ENCODE measurements at places on chromosomes 12 and 14.

DNA sequence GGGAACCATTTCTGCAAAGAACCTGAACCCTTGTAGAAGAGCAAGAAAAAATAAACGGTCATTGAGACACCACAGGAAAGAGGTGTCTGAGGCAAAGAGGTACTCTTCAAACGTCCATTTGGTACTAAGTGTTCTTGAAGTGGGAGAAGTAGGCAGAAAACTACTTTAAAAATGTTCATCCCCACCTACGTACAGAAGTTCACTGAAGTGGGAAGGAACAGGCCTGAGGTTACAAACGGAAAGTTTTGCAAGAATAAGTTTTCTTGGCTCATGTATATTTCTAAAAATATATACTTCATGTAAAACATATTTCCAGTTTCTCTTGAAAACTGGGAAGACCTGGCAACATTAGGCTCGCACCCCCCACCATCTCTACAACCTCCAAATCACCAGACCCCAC lies 61.2 kb downstream of the STXBP6 start:
- no peak for DNase-seq

GRCh38 chr14:75934998-75935628 lies 46.7 kb downstream of the TGFB3 start:
- DNase-seq: no peak

GRCh38 chr14:38145142-38145541 lies 62.6 kb upstream of the SSTR1 start:
- DNase-seq: no peak

- DNase-seq: peak; percentile 59
Measured at GRCh38 chr12:6961695-6962284, 8.7 kb downstream of the PHB2 start.

DNA sequence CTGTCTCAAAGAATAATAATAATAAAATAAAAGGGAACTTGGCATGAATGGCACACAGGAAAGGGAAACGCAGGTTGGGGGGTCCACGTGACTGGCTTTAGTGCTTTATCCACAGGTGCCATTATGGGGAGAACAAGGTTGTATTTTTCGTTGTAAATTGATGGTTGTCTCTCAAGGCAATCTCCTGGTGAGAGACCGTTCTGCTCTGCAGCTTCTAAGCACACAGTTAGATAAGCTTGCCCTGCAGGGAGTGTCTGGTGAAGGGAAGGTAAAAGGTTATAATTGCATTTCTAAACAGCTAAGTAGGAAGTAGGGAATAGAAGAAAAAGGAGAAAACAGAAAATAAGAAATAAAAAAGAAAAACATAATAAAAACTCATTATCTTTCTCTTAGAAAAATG lies 69.1 kb upstream of the CPSF6 start:
- DNase-seq: no peak

DNA sequence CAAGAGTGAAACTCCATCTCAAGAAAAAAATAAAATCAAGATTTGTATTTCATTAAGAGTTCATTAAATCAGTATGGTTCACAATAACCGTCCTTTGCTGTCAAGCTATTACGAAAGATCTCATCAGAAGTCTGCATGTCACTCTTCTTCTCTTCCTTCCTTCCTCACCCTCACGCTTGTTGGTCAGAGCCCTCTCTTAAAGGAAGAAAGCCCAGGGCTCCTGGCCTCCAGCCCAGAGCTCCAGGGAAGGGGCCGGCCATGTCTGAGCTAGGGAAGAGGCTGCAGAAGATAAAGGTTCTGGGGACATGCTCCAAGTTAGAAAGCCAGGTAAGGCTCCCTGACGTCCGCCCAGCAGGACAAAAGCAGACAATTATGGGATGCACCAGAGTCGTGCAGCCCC lies 43.1 kb upstream of the DLK1 start:
- DNase-seq: no peak
